CD4-positive, alpha-beta T cell treated with Interleukin-12 subunit alpha and Interleukin-12 subunit beta, for 1 hour (primary cell): ENCODE measurements at places on chromosomes 12 and 14.

- DNase-seq: no peak
These were observed 226.2 kb upstream of the CLEC14A start for GRCh38 chr14:38481952-38482678.

DNA sequence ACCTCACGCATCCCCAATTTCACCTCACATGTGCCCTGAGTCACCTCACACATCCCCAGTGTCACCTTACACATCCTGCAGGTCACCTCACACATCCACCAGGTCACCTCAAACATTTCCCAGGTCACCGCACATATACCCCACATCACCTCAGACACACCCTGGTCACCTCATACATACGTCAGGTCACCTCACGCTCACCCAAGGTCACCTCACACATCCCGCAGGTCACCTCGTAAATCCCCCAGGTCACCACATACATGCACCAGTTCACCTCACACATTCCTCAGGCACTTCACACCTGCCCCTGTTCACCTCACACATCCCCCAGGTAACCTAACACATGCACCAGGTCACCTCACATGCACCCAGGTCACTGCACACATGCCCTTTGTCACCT lies 864.0 kb downstream of the TMEM121 start:
- no peak for DNase-seq

- DNase-seq: no peak
These were observed 86.7 kb upstream of the ESRRB start for GRCh38 chr14:76289276-76289675.

- no peak for DNase-seq
These were observed 10.2 kb upstream of the HMGA2 start for GRCh38 chr12:65814038-65814437.

GRCh38 chr12:82867762-82868500 lies 181.2 kb downstream of the TMTC2 start:
- DNase-seq: no peak

DNA sequence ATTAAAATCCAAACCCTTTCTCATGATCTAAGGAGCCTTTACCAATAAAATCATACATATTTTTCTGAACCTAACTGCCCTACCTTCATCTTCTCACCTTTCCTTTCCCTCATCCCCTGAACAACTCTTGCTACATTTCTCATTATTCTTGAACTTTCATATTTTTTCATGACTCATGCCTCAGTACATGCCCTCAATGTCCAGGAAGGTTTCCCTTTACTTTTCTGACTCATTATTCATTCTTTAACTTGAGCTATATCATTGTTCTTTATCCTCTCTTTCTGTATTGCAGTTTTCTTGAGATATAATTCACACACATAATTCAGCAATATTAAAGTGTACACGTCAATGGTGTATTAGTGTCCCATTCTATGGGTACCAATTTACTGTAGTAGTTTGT lies 231.0 kb downstream of the ALG10B start:
- DNase-seq: no peak

DNA sequence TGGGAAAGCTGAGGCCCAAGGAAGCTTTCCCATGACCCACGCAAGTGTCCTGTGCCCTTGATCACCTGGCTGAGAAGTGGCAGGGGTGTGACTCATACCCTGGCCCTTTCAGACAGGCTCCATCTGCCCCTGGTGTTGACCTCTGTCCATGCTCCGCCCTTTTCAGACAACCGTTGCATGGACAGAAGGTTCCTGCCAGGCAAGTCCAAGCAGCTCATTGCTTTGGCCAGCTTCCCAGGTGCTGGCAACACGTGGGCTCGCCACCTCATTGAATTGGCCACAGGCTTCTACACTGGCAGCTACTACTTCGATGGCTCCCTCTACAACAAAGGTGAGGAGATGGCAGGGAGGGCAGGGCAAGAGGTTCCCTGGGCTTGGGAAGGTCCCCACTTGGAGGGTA lies 103.5 kb downstream of the WSCD2 start:
- DNase-seq: no peak

- no peak for DNase-seq
These were observed 33.3 kb upstream of the PPP1CC start for GRCh38 chr12:110775997-110776396.

DNA sequence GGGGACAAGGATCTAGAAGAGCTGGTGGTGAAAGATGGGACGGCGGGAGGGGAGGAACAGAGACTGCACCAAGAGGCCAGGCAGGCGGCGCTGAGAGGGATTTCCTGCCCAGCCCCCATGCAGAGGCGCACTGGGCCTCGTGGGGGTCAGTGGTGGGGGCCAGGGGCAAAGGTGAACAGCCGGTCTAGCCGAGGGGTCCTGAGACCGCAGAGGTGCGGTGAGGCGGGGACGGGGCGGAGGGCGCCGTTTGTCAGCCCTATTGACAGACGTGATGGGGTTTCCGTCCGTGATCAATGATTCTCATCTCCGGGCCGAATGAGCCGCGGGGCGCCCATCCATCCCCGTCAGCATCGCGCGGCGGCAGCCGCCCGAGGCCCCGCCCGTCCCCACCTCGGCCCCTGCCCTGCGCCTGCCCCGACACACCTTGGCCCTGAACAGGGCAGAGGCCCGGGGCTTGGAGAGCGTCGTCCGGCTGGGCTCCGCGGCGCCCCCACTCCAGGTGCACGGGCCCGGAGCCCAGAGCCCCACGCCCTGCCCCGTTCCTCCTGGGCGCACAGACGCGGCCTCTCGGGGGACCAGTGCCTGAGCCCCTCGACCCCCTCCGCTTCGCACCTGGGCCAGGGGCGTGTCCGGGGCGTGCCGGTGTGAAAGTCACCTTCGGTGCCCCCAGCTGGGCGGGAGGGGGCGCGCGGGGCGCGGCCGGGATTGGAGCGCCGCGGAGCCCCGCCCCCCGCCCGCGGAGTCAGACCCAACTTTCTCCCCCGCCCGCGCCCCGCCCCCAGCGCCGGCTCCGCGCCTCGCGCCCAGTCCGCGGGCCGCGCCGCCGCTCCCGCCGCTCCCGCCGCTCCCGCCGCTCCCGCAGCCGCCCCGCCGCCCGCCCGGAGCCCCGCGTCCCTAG lies at the start of gene NXPH4:
NXPH4 (plus strand) TSS at position 781 of the 898 bp plus-strand sequence. CDS start 176 bp downstream, outside the sequence.
- peak; percentile 67 for DNase-seq

- no peak for DNase-seq
These were observed 90.2 kb upstream of the TBX3 start for GRCh38 chr12:114774197-114774596.

DNA sequence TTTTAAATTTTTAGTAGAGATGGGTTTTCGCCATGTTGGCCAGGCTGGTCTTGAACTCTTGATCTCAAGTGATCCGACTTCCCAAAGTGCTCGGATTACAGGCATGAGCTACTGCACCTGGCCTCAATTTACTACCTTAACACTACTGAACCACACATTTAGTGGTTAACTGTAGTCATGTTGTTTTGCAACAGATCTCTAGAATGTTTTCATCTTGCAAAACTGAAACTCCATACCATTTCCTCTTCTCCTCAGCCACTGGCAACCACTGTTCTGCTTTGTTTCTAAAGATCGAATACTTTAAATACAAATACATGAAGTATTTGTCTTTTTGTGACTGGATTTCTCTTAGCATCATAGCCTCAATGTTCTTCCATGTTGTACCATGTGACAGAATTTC lies 15.4 kb upstream of the SMCO2 start:
- DNase-seq: no peak

- no peak for DNase-seq
These were observed 348.7 kb downstream of the NAV3 start for GRCh38 chr12:78179346-78179745.

DNA sequence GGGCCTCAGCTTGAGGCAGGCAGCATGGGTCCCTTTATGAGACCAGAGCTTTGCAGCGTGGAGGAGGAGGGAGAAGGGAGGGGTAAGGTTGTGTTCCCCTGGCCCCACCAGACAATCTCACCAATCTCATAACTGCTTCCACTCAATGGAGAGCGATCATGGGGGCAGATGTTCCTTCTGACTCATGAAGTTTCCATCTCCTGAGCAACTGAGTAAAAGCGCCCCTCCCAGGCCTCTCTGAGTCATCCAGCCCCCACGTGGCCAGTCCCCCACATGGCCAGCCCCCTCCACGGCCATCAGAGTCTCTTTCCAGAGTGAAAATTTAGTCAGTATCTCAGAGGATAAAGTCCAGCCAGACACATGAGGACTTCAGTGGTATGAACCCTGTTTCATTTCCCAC lies 39.2 kb upstream of the PLXNC1 start:
- no peak for DNase-seq

- DNase-seq: no peak
These were observed 281.8 kb upstream of the SOX5 start for GRCh38 chr12:24231298-24231697.

GRCh38 chr14:90644882-90645281 lies 171.3 kb downstream of the TTC7B start:
- DNase-seq: no peak

GRCh38 chr12:130104571-130105106 lies 57.6 kb upstream of the FZD10 start:
- DNase-seq: no peak

- no peak for DNase-seq
These were observed 515.7 kb downstream of the ETNK1 start for GRCh38 chr12:23140710-23141109.

DNA sequence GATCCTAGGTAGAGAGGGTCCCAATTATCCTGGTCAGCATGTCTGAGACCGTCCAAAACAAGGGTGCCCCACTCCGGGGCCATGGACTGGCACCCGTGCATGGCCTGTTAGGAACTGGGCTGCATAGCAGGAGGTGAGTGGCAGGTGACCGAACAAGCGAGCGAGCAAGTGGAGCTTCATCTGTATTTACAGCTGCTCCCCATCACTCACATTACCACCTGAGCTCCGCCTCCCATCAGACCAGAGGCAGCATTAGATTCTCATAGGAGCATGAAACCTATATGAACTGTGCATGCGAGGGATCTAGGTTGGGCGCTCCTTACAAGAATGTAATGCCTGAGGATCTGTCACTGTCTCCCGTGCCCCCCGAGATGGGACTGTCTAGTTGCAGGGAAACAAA lies 44.4 kb upstream of the TMCC3 start:
- DNase-seq: no peak

- DNase-seq: no peak
These were observed 753.3 kb downstream of the SLC6A15 start for GRCh38 chr12:84159260-84159659.

DNA sequence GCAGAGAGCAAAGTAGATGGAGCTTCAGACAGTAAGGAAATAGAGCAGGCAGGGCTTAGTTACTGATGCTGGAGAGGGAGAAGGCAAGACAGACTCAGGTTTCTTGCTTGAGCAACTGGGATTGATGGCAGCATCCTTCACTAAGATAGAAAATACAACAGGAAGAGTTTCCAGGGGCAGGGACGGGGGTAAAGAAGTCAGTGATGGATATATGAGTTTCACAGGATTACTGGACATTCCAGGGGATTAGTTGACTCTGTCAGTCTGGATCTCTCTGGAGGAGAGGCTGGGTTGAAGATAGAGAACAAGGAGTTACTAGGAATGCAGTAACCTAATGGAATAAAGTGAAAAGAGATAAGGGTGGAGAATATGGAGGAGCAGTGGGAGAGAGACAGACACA lies 74.5 kb upstream of the ATF1 start:
- DNase-seq: no peak

GRCh38 chr14:85344171-85344570 lies 185.8 kb upstream of the FLRT2 start:
- DNase-seq: no peak

DNA sequence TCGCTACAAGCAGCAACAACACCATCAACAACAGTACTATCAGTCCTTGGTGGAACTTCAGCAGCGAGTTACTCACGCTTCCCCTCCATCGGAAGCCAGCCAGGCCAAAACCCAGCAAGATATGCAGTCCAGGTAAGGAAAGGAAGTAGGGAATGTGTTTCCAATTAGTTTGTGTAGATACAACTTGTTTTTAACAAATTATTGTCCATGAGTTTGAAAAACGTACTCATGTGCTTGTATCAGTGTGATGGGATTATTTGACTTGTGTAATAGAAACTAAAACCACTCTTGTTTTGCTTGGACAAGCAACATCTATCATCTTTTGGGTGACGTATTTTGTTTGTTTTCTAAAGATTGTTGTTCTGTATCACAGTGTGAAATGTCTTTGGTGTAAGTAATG lies 137.9 kb downstream of the NAV3 start:
- no peak for DNase-seq

DNA sequence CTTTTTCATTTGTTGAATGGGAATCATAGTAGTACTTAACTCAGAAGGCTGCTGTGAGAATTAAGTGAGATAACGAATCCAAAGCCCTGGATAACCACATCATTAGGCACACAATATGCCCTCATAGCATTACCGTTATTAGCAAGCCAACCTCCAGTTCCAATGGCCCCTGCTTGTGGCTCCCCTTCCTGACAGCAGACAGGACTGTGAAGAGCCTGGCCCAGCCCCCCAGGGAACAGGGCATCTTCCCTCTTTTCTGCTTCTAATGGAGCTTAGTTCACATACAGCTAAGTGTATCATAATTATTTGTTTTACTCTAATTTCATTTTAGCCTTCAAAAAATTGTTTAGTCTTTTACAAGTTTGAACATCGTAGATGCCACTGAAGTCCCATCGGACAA lies 39.7 kb downstream of the DHRS2 start:
- no peak for DNase-seq

DNA sequence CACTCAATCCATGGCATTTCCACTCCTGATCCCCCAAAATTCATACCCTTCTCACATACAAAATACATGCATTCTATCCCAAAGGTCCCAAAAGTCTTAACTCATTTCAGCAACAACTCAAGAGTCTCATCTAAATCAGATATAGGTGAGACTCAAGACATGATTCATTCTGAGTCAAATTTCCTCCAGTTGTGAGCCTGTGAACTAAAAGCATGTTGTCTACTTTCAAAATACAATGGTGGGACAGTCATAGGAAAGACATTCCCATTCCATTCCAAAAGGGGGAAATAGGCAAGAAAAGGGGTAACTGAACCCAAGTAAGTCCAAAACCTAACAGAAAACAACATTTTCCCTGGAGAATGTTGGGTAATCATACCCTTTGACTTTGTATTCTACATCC lies 103.3 kb downstream of the C12orf75 start:
- no peak for DNase-seq

- DNase-seq: peak; percentile 5
These were observed 741.7 kb downstream of the VRK1 start for GRCh38 chr14:97538749-97539410.

- DNase-seq: no peak
These were observed 129.2 kb downstream of the SLC8A3 start for GRCh38 chr14:70059545-70059944.

GRCh38 chr12:105317942-105318621 lies 12.4 kb upstream of the C12orf75 start:
- no peak for DNase-seq

- peak; percentile 59 for DNase-seq
These were observed 991 bp downstream of the FBXL14 start for GRCh38 chr12:1593174-1594005.

GRCh38 chr14:96176811-96177211 lies 27.8 kb upstream of the BDKRB2 start:
- DNase-seq: no peak

DNA sequence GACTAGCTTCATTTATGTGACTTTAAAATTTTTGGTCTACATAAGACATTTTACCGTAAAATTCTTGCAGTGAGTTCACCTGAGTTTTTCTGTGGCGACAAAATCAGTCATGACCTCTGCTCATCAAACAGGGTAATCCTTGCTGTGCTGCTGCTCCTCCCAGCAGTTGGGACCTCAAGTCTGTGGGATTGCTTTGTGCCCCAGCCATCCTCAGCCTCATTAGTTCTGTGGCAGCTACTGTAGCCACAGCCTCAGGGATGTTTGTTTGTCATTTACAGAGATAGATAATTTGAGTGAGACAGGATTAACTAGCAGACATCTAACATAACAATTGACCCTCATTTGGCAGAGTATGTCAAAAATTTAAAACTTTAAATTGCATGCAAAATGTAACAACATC lies 357.0 kb downstream of the PCNX1 start:
- DNase-seq: no peak
